Thyroid gland (tissue), 4 donors: ENCODE measurements at places on chromosomes 1 and 21.

DNA sequence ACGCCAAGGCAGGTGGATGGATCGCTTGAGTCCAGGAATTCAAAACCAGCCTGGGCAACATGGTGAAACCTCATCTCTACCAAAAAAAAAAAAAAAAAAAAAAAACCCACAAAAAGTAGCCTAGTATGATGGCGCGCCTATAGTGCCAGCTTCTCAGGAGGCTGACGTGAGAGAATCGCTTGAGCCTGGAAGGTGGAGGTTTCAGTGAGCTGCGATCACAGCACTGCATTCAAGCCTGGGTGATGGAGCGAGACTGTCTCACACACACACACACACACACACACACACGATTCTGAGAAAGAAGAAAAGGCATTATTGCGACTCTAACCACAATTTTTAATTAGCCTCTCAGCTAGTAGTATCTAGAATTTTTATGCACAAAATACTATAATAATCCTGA lies 86.5 kb downstream of the RASAL2 start:
- DNase-seq: no peak

GRCh38 chr1:152623203-152623844 lies 421 bp upstream of the LCE3A start:
- DNase-seq: no peak

DNA sequence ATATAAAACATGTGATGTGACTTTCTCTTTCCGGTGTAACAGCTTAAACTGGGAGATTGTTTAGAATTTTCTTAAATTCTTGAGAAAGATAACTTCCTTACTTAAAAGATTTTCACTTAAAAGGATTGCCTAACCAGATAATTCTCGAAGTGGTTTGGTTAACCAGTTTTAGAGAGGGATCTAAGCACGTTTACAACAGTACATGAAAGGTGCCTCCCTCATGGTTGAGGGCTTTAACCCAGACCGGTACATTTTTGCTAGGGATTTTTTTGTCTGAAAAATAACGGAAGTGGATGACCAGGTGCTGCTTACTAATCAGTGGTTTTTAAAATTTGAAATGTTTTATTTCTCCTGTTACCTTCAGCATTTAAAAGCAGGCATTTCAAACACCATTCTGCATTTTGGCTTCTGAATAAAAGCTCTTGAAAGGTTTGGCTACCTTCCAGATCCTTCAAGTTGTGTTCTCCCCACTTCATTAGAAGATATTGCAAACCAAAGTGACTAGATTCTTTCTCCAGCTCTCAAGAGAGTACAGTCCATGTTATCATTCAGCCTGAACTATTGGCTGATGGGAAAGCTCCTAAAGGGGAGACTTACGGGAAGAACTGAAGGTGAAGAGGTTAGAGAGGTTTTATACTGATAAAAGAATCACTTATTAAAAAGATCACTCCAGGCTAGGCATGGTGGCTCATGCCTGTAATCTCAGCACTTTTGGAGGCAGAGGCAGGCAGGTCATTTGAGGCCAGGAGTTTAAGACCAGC lies 12.8 kb downstream of the S100PBP start:
- DNase-seq: no peak

GRCh38 chr1:12539705-12540579 lies 78.1 kb downstream of the DHRS3 start:
- peak; percentile 86 for DNase-seq

- DNase-seq: no peak
Observed at GRCh38 chr1:17120481-17120877, 1.2 kb upstream of the PADI2 start.

DNA sequence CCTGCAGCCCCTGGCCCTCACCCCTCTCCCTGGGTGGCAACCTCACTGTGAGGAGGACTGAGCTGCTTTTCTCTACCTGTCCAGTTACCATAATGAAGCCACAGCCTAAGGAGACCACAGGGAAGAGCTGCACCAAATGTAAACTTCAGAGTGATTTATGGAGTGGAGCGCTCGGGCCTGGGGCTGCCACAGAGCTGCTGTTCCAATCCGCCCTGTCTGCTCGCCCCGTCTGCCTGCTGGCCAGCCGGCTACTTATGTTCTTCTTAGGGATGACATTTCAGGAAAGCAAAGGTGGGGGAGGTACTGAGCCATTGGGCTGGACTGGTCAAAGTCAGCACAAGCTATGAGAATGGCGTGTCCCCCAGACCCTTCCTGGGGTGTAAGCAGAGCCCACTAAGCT lies 17.9 kb downstream of the SYT6 start:
- no peak for DNase-seq

DNA sequence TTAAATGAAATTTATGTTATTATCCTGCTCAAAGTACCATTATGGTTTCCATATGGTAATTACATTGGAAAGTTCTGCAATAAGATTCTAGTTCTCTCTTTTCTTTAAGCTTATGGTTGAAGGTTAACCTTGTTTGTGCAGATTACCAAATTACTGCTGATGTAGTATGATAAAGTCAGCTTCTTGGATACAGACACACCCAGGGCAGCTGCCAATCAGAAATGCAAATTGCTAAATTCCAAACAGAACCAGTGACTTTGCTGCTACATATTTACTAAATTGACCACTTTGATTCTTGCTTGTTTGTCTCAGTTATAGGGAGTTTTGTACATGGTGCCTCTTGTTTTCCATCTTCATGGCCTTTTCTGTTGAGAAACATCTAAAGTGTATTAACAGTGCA lies 26.5 kb downstream of the GNAT2 start:
- no peak for DNase-seq

- DNase-seq: no peak
Observed at GRCh38 chr1:45913731-45914501, 110.5 kb downstream of the MAST2 start.
